ENCODE measurements at places on chromosomes 7 and 10.

- no peak for DNase-seq
These were observed 136.1 kb upstream of the LYZL2 start for GRCh38 chr10:30765616-30766015.

DNA sequence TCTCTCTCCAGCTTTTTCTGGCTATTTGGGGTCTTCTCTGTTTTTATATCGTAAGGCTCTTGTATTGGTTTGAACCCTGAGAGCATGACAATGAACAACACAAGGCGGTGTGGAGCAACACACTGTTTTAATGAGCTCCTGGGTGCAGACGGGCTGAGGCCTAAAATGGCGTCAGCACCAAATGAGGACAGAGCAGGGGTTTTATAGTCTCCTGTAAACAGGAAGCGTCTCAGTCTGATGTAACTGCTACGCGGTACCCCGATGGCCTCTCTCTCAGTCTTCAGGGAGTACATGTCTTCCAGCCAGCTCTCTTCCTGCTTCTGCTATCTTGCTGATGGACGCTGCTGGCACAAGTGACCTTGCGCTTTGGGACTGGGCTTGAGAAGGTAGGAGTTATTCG, 95.9 kb upstream of the CCDC71L start:
- no peak for DNase-seq

- DNase-seq: no peak
These were observed 56.6 kb upstream of the CPXM2 start for GRCh38 chr10:123948030-123948823.

- no peak for DNase-seq
These were observed 352.1 kb downstream of the FRMD4A start for GRCh38 chr10:13978533-13979115.

- no peak for DNase-seq
These were observed 171.4 kb downstream of the ARID5B start for GRCh38 chr10:62072901-62073300.

GRCh38 chr10:121600611-121601010, 2.4 kb upstream of the FGFR2 start:
- DNase-seq: no peak

- DNase-seq: no peak
These were observed 9.1 kb downstream of the SDHAF3 start for GRCh38 chr7:97126483-97127171.
